ENCODE measurements at places on chromosomes 7 and 10.
A peak's percentile ranks its signal among the peaks of the same experiment; 100 is the strongest.

DNA sequence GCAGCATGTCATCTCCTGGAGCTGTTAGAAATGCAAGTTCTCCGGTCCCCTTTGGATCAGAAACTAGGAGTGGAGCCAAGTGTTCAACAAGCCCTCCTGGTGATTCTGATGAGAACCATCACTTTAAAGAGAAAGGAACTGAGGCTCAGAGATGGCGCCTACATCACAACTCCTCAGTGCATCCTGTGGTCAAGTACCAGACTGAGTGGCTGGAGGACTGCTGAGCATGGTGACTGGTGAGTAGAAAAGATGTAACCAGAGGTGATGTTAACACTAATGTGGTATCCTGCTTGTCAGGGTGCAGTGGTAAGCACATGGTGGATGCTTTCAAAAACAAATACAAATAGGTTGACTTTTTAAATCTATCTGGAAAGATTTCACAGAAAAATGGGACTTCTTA lies 3.5 kb upstream of the OIT3 start:
- DNase-seq, result no peak

GRCh38 chr7:29780346-29780745 lies 26.0 kb upstream of the WIPF3 start:
- DNase-seq, result no peak

- no peak for DNase-seq
Measured at GRCh38 chr10:3782451-3783315, 2.3 kb downstream of the KLF6 start.

GRCh38 chr10:114688786-114689185 lies 30.7 kb upstream of the ABLIM1 start:
- no peak for DNase-seq

DNA sequence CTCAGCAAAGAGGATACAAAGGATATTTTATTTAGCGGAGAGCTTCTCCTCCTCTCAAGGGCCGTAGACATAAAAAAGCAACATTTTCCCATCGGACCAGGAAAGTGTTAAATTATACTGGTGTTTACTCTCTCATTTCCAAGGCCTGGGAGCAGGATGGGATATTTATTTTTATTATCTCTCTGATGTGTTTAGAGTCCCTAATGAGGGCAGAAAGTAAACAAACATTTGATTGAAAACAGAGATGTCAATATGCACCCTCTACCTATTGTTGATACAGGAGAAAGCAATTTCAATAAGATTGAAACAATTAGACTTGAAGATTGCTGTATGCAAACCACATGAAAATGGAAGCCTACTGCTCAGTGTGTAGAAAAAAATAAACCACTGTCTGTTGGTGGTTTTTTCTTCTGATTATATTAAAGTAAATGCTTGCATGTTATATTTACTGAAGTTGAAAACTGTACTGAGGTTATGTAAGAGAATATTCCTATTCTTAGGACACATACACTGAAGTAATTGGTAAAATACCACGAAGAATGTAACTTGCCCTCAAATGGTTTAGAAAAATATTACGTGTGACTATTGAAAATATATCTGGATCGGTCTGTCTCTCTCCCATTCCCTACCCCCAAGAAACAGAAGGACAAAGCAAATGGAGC lies 59.3 kb downstream of the ATXN7L1 start:
- no peak for DNase-seq

DNA sequence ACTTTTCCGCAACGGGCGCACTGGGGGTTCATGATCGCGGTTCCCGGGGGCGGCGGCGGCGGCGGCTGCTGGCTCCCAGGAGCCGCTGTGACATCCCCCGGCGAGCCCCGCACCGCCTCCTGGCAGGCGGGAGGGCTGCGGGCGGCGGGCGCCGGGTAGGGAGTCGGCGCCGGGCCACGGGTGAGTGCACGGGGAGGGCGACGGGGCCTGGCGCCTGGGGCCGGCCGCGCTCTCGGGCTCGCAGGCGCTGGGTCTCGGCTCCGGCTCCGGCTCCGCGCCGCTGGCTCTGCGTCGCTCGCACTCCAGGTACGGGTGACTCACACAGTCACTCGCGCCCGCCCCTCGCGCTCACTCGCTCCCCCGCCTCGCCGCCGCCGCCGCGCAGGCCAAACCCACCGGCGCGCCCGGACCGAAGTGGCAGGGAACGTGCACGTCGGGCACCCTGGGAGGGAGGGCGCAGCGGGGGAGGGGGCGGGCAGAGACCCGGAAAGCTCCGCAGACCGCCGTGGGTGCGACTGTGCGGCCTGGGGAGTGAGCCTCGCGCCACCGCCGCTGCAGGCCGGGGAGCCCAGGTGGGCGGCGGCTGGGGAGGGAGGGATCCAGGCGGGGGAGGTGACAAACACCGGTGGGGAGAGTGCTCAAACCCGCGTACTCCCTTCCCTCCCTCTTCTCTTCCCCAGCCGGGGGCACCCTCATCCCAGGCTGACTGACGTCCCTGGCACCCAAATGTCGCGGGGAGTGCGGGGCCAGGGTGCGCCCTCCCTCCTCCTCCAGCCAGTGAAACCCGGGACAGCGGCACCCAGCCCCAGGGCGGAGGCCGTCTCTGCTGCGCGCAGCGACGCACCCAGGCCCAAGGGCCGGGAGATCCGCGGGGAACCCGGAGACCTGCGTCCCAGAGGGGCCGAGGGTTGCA lies 276.9 kb upstream of the NEBL start:
- DNase-seq, result peak; percentile 26

DNA sequence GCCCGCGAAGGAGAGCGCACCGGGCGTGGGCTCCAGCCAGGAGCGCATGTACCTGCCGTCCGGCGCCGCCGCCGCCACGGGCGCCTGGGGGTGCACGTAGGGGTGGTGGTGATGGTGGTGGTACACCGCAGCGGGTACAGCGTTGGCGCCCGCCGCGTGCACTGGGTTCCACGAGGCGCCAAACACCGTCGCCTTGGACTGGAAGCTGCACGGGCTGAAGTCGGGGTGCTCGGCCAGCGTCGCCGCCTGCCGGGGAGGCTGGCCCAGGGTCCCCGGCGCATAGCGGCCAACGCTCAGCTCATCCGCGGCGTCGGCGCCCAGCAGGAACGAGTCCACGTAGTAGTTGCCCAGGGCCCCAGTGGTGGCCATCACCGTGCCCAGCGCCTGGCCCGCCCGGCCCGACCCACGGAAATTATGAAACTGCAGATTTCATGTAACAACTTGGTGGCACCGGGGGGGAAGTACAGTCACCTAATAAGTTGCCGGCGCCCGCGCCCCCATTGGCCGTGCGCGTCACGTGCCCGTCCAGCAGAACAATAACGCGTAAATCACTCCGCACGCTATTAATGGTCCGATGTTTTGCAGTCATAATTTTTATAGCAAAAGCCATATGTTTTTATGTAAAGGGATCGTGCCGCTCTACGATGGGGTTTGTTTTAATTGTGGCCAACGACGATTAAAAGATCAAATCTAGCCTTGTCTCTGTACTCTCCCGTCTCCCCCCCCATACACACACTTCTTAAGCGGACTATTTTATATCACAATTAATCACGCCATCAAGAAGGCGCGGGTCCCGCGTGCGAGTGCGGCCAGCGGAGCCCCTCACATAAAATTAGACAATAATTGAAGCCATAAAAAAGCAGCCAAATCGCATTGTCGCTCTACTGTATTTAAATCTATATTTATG lies at the start of gene HOXA9:
HOXA9 (minus strand) TSS at position 449 of the 907 bp plus-strand sequence; CDS start at position 369, 80 bp downstream.
- no peak for DNase-seq

DNA sequence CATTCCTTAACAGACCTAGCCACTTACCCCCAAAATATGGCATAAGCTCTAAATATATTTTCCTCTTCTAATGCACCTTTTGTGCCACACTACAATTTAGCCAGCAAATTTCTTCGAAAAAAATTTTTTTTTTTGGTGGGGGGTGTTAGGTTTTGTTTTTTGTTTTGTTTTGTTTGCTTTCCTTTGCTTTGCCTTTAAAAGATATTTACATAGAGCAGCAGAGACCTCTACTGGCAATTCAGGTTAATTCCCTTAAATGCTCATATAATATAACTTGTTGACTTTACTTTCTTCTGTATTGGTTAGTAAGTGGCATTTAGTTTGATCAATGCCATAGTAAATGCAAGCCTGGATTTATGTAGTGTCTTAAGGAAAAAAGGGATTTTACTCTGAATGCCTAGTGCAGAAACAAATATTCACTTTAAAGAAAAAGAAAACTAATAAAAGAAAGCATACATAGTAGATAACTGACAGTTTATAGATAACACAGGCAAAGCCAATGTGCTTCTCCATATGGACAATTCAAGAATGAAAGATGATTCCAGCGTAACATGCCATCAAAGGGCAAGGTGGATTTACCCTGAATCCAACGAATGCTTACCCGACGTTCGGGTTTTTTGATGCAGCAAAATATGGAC lies 1250.6 kb downstream of the GATA3 start:
- no peak for DNase-seq

DNA sequence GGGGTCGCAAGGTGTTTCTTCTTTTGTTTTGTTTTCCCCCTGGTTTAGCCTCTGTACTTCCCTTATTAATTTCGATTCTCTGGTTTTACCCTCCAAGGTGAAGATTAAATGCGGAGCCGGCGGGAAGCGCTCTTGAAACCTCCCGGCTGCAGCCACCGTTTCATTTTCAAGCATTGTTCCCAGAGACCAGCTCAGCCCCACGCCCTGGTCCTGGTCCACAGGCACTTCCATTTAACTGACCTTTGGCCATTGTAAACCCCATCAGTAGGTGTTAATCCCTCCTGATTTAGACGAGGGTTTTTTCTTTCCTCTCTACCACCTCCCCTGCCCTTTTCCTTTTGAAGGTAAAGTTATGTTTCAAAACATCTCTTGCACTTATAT lies 39.2 kb upstream of the ENO4 start:
- DNase-seq, result no peak

DNA sequence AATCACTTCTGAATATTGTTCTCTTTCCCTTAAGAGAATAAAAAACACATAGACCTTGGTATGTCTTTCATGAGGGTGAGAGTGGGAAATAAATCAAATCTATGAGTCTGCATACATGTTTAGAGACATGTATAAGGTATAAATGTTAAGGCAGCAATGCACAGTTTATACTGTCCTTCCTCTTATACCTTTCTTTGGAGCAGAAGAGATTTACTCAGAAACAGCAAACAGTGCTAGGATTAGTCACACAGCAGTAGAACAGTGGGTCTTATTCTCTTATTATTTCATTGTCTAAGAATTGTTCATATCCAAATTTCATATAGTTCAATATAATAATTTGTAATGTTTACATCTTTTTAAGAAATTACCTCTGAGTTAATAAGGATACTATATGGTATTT lies 126.7 kb upstream of the TMEM196 start:
- DNase-seq, result no peak

DNA sequence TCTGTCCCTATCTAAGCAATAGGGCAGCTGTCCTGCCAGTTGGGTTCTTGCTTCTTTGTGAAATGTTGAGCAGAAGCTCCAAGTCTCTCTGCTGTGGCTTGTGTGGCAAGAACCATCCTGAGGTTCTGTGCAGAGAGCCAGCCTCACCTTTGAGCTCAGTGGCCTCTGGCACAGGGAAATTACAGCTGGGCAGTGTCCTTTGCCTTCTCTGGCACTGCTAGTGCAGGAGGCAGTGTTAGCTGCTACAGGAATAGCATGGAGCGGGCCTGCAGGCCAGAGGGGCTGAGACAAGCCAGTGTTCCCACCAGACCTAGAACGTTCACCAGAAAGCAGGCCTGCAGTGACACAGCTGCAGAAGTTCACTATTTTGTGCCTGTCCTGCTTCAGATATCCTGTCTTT lies 1.8 kb downstream of the PRXL2A start:
- no peak for DNase-seq

DNA sequence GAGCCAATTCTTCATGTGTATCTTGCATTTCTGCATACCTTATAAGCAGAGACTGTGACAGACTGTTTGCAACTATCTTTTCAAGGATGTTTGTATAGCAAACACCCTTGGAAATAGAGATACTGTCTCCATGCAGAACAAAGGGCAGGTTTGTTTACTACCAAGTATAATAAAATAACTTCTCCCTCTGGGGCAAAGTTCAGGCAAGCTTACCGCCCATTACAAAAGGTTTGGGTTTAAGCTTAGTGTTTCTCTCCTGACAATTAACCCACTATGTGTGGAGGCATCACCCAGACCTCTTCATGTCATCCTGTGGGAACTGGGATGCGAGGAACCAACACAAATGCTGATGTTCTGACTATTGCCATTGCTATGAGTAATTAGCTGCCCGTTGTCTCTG lies 479.1 kb upstream of the ZMIZ1 start:
- no peak for DNase-seq

DNA sequence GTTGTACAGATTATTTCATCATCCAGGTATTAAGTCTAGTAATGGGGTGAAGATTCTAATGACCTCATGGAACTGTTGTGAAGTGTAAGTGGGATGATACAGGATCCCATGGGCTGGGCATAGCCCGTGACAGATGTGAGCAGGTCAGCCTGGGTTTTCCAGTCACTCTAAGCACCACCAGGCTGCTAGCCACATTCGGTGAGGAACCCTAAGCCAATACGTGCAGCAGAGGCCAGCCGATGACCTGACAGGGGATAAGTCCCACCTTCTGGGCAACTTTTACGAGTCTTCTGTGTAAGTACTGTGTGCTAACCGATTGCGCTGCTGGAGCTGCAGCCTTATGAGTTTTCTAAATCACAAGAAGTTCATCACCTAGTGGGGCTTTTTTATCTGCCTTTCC lies 7.3 kb downstream of the ZNF503 start:
- no peak for DNase-seq

DNA sequence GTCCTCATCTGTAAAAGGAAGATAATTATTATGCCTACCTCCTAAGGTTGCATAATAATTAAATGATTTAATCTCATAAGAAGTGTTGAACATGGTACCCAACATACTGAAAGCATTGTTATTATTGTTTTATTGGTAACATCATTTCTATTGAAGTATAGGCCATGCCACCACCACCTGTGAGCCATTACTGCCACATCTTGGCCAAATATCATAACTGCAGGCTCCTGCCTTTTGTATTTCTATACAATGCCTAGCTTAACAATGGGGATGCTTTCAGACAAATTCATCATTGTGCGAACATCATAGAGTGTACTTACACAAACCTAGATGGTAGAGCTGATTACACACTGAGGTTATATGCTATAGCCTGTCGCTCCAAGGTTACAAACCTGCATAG lies 61.1 kb upstream of the NPSR1 start:
- DNase-seq, result no peak

GRCh38 chr10:88070080-88070880 lies 206.9 kb downstream of the PTEN start:
- DNase-seq, result no peak

- peak; percentile 97 for DNase-seq
Measured at GRCh38 chr10:125719173-125720001, at the start of gene EDRF1. Gene EDRF1 (plus strand): TSS chr10:125719709. CDS start chr10:125719808, 99 bp downstream.

DNA sequence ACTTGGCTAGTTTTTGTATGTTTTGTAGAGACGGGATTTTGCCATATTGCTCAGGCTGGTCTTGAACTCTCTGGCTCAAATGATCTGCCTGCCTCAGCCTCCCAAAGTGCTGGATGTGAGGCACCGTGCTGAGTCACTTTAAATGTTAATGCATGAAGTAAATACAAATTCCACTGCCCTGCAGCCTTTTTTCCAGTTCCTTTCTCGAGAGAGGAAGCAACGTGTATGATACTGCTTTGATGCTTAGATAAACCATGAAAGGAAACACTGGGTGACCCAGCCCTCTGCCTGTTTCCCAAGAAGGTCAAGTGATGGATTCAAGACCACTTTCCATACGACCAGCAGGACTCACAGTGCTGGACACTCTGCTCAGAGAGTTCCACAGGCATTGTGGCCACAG lies 11.3 kb upstream of the MRPS24 start:
- no peak for DNase-seq

GRCh38 chr10:81219758-81220157 lies 655.2 kb upstream of the NRG3 start:
- no peak for DNase-seq
